ENCODE measurements at places on chromosomes 7 and 10. TPM values are rescaled to one million over a fixed set of nuclear protein-coding genes. Genes with fewer than 3 reads are reported as not detected.

CFAP46 gene
- 0.79 TPM for total RNA-seq

PKD1L1 gene
- not detected for total RNA-seq

SORCS1 gene
- total RNA-seq = not detected

STAM gene
- 23.6 TPM for total RNA-seq

C10orf105 gene
- 0.14 TPM for total RNA-seq

RGR gene
- not detected for total RNA-seq

STRIP2 gene
- total RNA-seq = 3.8 TPM

ADCYAP1R1 gene
- not detected for total RNA-seq

INHBA gene
- 3.8 TPM for total RNA-seq

PRKCQ gene
- 2.5 TPM for total RNA-seq

KCNH2 gene
- not detected for total RNA-seq

HOXA2 gene
- total RNA-seq = not detected

TAS2R3 gene
- total RNA-seq = 0.35 TPM

MCM10 gene
- 12.6 TPM for total RNA-seq

BTRC gene
- 13.3 TPM for total RNA-seq

MSMB gene
- total RNA-seq = 0.84 TPM

HGF gene
- total RNA-seq = 0.49 TPM

TRPV5 gene
- total RNA-seq = not detected

RBM20 gene
- total RNA-seq = 0.28 TPM

MYPN gene
- total RNA-seq = not detected

MTG1 gene
- total RNA-seq = 18.1 TPM

PTF1A gene
- not detected for total RNA-seq

AGR2 gene
- total RNA-seq = 69.2 TPM

FFAR4 gene
- total RNA-seq = not detected

DDX21 gene
- total RNA-seq = 73.2 TPM

NEUROG3 gene
- not detected for total RNA-seq

LRWD1 gene
- 31.0 TPM for total RNA-seq

ASIC3 gene
- 0.14 TPM for total RNA-seq

CTAGE4 gene
- total RNA-seq = 1.4 TPM

OR2A1 gene
- not detected for total RNA-seq

RNF32 gene
- 2.3 TPM for total RNA-seq

MAT1A gene
- not detected for total RNA-seq

CALCR gene
- not detected for total RNA-seq

HUS1 gene
- 11.8 TPM for total RNA-seq

TMEM176B gene
- total RNA-seq = not detected

KCP gene
- 0.49 TPM for total RNA-seq

Measured in airway epithelial cell (primary cell).